ENCODE measurements at places on chromosomes 4 and X. TPM values are rescaled to one million over a fixed set of nuclear protein-coding genes. Genes with fewer than 3 reads are reported as not detected.

GRCh38 chr4:62484357-62484756 is 1284.2 kb downstream of the ADGRL3 start:
- DNase-seq: no peak
- H3K4me3 ChIP-seq: no peak overlapping the region
- no peaks in the 10 kb centered on the region for H3K4me1 ChIP-seq
- no peaks in the 10 kb centered on the region for H3K36me3 ChIP-seq
- no peak overlapping the region for H3K27ac ChIP-seq
- no peaks in the 10 kb centered on the region for H3K27me3 ChIP-seq

DNA sequence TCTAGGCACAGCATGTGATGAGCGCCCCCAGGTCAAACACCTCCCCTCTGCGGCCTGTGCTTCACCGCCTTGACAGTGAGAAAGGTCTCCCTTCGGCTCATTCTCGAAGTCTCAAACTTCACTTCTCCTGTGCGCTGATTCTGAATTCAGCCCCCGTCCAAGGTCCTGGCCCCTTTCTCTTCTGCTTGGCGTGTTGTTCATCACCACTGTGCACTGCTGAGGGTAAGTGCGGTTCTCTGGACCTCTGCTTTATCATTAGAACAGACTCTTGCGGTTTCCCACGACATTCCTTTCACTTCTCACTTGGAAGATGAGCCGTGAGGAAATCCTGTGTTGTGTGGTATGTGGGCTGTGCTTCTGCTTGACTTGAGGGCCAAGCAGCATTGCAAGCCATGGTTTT is 11.9 kb downstream of the HTT-AS start:
- no peaks in the 10 kb centered on the region for H3K27me3 ChIP-seq
- H3K36me3 ChIP-seq: no peaks in the 10 kb centered on the region

GRCh38 chr4:33107814-33108213 is 2387.6 kb downstream of the PCDH7 start:
- H3K36me3 ChIP-seq: no peaks in the 10 kb centered on the region
- no peak overlapping the region for H3K27ac ChIP-seq
- no peaks in the 10 kb centered on the region for H3K27me3 ChIP-seq
- DNase-seq: no peak
- H3K4me3 ChIP-seq: no peak overlapping the region
- no peaks in the 10 kb centered on the region for H3K4me1 ChIP-seq

- no peak overlapping the region for H3K4me3 ChIP-seq
- no peaks in the 10 kb centered on the region for H3K27me3 ChIP-seq
- no peak for DNase-seq
- no peaks in the 10 kb centered on the region for H3K4me1 ChIP-seq
Observed at GRCh38 chr4:147626903-147627302, 9.7 kb downstream of the TMEM184C start.

DNA sequence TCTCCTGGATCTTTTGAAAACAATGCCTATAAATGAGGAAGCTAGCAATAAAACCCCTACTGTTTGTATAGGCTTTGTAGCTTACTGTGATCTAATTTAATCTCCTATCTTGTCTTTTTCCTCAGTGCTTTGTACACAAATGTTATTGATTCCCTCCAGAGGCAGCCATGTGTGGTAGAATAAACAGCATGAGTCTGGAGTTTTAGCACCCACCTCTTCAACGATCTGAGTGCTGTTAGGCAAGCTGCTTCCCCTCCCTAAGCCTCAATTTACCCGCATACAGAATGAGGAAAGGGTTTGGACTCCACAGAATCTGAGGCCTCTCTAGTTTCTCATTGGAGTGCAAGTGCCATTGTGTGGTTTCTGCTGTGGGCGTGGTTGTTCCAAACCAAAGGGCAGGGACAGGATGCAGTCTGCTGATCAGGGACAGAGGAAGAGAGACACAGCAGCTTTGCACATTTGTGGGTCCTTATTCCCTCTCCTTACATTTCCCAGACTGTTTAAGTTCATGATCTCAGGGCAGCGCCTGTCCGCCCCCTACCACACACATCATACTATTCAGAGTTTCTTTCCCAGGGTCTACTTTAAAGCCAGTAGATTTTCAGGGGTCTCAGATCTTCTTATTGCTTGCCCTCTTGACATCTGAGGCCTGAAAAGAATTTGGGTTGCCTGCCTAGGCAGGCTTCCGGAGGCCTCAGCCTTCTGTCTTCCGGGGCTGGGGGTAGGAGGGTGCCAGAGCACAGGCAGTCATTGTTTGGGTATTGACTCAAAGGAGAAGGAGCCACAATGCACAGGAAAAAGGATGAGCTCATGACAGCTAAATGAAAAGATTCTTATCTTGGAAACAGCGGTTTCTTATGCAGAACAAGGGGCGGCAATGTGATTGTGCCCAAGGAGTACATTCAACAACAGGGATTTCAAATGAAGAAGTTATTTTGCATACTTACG is 114.9 kb upstream of the TEX13D start:
- H3K4me3 ChIP-seq: no peak overlapping the region
- DNase-seq: no peak
- H3K27me3 ChIP-seq: no peaks in the 10 kb centered on the region
- H3K36me3 ChIP-seq: no peaks in the 10 kb centered on the region
- no peaks in the 10 kb centered on the region for H3K4me1 ChIP-seq

GPC3 gene
- total RNA-seq: 6.8 TPM

- no peak overlapping the region for H3K27ac ChIP-seq
- peaks cover under 1% of the 10 kb centered on the region for H3K4me1 ChIP-seq
- no peak overlapping the region for H3K4me3 ChIP-seq
- peaks cover 3% of the 10 kb centered on the region for H3K36me3 ChIP-seq
- no peak for DNase-seq
Observed at GRCh38 chr4:110467400-110467799, 8.6 kb upstream of the ENPEP start.

- no peak overlapping the region for H3K27ac ChIP-seq
- H3K36me3 ChIP-seq: no peaks in the 10 kb centered on the region
- no peaks in the 10 kb centered on the region for H3K4me1 ChIP-seq
- H3K4me3 ChIP-seq: no peak overlapping the region
Observed at GRCh38 chrX:13311560-13311959, 8.3 kb downstream of the ATXN3L start.

EGF gene
- total RNA-seq: not detected
